ENCODE measurements at places on chromosomes 1 and 21.

DNA sequence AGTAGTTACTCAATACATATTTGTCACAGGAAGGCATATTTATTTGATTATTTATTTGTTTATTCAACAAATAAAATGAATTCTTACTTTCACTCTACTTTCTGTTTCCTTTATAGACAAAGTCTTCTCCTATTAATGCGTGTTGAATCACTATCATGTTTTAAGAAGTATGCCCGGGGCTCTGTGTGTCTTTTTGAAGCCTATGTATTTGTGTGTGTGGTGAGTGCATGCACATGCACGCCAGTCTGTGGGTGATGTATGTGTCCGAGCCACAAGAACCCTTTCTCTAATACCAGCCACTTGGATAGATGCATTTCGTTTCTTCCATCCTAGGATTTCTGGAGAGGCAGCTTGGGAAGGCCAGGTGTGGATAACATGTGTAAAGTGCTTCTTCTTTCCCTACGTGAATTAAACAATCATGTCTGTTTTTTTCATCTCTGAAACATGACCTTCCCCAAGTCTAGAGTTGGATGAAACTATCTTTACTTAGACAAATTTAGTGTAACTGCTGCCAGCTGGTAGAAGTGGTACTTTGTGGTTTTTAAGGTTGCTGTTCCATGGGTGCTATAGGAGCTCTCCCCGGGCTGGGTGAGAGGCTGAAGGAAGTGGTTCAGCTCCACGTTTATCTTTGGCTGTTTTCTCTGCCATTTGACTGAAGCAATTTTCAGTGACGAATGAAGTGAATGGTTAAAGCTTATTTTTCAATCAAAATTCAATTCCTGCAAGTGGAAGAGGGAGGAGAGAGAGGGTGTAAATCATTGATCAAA is 46.8 kb upstream of the PPM1J start:
- DNase-seq: no peak

- DNase-seq: no peak
These were observed 19.9 kb downstream of the FBXO28 start for GRCh38 chr1:224133741-224134299.

DNA sequence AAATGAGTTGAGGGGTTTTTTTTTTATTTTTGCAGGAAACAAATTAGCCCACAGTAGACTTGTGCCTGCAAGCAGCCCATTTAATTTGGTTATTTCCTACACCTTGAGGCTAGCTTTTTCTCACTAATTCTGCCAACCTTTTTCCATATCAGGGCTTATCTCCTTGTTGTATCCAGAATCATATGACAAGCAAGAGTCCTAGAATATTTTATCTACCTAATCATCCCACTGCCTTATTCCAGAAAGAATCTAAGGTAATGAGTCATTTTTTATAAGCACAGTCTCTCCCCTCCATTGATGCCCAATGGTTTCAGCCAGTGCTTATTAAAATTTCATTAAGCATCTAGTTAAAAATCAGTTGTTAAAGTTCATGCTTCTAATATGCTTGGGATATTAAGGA is 324.1 kb downstream of the BARHL2 start:
- DNase-seq: no peak

DNA sequence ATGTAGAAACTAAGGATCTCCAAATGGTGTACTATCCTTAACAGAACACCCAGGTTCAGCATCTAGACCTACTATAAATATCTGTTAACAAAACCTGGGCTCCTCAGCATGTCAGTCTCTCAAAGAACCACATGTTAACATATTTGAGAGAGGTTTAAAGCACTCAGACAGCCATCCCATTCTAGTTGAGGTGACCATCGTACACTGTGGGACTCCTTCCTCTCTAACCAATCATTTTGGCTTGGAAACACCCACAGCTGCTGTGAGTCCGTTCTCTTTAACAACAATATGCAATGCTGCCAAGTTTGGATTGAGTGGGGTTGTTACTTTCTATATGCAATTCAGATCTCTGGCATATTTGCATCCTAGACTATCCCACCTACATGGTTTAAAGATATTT is 105.8 kb downstream of the MRPL39 start:
- DNase-seq: no peak

DNA sequence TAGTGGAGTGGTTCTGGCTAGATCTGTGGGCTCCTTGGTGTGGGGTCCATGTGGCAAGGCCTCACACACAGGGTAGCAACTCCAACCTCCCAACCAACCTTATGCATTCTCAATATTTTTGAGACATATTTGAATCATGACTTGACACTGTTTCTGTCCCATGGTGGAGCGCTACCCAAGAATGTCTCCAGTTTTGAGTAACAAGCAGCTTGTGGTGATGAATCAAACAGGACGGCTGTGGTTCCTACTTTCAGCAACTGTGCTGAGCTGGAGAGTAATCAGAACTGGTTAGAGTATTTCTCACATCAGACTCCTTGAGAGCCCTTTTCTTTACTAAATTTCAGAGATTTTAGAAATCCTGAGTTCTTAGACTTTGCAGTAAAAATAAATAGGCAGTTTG is 3.1 kb downstream of the LCE3D start:
- DNase-seq: no peak

DNA sequence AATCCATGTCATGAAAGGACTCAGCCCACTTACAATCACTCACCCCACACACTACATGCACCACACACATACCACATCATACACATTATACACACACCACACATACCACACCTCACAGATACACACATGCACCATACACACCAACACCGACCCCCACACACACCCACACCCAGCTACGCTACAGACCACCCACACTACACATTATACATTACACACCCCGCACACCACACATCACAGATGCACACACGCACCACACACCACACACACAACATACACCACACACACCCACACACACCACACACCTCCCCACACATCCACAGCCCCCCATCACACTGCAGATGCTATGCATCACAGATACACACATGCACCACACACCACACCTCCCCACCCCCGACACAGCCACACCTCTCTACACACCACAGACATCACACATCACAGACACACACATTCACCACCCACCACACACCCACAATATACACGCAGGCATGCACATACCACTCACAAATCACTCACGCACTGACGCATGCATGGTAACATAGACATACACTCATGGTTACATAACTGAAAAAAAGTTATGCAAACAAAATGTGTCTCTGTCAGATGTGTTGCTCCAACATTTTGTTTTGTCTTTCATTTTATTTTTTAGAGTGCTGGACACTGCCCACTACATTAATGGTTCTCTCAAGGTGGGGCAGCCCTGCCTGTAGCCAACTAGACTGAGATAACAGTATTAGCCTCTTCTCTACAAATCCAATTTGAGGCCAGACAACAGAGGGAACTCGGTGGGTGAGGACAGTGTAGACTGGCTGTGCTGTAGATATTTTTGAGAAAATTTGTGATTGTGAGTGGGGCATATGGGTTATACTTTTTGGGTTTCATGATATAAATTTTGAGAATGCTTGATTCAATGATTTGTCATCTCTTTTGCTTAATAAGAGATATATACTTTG is 15.2 kb upstream of the PGBD2 start:
- no peak for DNase-seq

- DNase-seq: no peak
These were observed 7.7 kb upstream of the SDHB start for GRCh38 chr1:17061486-17061885.

DNA sequence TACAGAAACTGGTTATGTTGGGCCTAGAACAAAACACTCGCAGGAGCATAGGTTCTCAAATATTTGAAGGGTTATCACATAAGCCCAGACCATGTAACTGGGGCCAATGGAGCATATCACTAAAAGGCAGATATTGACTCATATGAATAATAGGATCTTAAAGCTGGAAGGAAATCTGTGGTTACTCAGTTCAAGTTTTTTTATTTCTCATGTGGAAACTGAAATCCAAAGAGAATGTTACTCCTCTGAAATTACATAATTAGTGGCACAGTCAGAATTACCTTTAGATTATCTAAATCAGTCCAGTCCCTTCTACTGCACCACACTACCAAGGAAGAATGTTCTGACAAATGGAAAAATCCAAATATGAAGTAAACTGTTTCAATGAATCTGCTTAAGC is 12.0 kb downstream of the SLAMF8 start:
- no peak for DNase-seq

GRCh38 chr1:166145499-166145898 is 21.3 kb downstream of the FAM78B start:
- no peak for DNase-seq

- peak; percentile 0 for DNase-seq
These were observed 3.1 kb downstream of the KCTD3 start for GRCh38 chr1:215569986-215570824.

- no peak for DNase-seq
These were observed 31.9 kb downstream of the ITSN1 start for GRCh38 chr21:33674226-33674625.

Measured in NCI-H748 treated with DMSO at 0.1 percent for 48 hours (cell line).